ENCODE measurements at places on chromosomes 11 and 22.
A peak's percentile ranks its signal among the peaks of the same experiment; 100 is the strongest.

DNA sequence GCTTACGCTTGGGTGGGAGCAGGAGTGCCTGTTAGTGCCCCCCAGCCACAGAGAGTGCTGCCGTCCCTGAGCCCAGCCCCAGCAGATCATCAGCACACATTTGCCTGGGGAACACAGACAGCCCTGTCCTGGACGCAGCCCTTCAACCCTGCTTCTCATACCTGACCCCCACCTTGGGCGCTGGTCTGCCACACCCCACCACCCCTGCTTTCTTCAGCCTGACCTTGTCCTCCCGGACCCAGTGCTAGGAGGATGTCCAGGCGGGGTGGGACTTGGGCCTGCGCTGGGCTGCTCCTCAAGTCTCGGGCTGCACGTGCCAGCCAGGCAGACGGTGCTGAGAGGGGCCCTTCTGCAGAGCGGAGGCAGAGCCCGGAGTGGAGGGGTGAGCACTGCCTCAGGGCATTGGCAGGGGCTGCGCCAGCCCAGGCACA lies 119.2 kb downstream of the KCNQ1OT1 start:
- no peak for DNase-seq

GRCh38 chr11:8318536-8318935 lies 54.9 kb upstream of the LMO1 start:
- no peak for DNase-seq

GRCh38 chr11:17351172-17351509 lies 459 bp upstream of the NCR3LG1 start:
- no peak for DNase-seq

GRCh38 chr11:96238563-96239135 lies 104.3 kb downstream of the MAML2 start:
- DNase-seq = no peak

- no peak for DNase-seq
Observed at GRCh38 chr11:132037467-132037862, 667.0 kb downstream of the NTM start.

- peak; percentile 49 for DNase-seq
Observed at GRCh38 chr11:34160049-34160721, 54.8 kb downstream of the NAT10 start.

- no peak for DNase-seq
Observed at GRCh38 chr11:113593698-113594308, 112.3 kb downstream of the TMPRSS5 start.

- peak; percentile 72 for DNase-seq
Observed at GRCh38 chr22:29702931-29703501, 16.8 kb upstream of the CABP7 start.

DNA sequence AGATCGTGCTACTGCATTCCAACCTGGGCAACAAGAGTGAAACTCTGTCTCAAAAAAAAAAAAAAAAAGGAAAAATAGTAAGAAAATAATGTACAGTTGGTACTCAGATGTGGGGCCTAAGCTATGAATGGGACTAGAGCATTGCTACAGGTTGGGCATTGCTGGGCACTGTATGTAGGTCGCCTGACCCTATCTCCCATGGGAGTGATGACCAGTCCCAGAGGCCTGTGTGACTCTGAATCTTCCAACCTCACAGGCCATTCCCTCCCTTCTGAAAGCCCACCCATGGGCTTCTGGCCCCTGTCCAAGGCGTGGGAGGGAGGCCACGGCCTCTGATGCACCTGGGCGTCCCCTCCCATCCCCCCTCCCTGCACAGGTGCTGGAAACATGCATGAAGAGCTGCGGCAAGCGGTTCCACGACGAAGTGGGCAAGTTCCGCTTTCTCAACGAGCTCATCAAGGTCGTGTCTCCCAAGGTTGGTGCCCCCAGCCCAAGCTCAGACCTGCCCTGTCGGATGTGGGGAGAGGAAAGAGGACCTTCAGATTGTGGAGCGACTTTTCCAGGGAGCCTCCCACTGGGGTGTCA lies 9.5 kb downstream of the GGA1 start:
- DNase-seq = no peak

GRCh38 chr11:59770319-59770718 lies 15.1 kb downstream of the STX3 start:
- DNase-seq = no peak

GRCh38 chr11:111059726-111060125 lies 185.8 kb upstream of the POU2AF2 start:
- no peak for DNase-seq

DNA sequence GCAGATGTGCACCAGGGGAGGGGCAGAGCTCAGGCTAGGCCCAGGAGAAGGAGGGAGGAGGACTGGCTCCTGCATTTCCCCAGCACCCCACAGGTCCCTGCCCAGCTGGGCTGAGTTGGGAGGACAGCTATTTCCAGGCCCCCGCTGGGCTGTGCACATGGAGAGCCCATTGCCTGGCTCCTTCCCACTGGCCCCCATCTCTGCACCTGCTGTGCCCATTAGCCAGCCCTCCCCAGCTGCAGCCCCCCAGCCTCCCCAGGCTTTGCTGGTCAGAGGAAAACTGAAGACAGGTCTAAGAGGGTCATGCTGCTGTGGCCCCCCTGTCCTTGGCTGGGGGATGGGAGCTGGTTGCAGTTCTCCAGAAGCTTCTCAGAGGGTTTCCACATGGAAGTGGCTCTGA lies 81.8 kb upstream of the SHANK2 start:
- DNase-seq = no peak

DNA sequence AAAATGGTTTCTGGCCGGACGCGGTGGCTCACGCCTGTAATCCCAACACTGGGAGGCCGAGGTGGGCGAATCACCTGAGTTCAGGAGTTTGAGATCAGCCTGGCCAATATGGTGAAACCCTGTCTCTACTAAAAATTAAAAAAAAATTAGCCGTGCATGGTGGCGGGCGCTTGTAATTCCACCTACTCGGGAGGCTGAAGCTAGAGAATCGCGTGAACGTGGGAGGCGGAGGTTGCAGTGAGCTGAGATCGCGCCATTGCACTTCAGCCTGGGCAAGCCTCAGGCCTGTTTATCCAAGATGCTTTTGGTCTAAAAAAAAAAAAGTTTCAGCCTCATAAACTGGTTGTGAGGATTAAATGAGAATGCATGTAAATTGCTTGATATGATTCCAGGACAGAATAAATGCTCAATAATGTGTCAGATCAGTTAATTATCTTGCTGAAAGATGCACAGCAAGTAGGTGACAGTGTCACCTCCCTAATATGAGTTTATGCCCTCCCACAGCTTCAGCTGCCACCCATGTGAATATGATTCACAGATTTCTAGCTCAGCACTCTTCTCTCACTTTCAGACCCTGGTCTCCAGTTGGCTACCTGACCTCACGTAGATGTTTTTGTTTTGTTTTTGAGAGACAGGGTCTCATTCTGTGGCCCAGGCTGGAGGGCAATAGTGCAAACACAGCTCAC lies 1.1 kb upstream of the ALG8 start:
- no peak for DNase-seq

DNA sequence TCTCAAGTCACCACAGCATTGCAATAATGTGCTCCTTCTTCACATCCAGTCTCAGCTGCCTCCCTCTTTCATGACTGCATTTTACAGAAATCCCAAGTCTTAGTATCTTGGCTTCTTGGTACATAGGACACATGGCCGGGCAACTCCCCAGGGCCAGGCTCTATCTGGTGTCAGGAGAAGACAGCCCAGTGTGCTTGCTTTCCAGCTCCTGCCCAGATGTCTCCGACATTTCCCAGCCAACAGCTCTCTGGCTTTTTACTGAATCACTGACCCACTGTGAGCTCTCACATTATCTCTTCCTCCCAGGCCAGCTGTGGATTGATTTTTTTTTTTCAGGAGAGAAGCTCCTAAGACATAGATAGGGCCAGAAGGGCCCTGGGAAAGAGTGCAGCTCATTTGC lies 346.0 kb upstream of the C11orf87 start:
- no peak for DNase-seq

DNA sequence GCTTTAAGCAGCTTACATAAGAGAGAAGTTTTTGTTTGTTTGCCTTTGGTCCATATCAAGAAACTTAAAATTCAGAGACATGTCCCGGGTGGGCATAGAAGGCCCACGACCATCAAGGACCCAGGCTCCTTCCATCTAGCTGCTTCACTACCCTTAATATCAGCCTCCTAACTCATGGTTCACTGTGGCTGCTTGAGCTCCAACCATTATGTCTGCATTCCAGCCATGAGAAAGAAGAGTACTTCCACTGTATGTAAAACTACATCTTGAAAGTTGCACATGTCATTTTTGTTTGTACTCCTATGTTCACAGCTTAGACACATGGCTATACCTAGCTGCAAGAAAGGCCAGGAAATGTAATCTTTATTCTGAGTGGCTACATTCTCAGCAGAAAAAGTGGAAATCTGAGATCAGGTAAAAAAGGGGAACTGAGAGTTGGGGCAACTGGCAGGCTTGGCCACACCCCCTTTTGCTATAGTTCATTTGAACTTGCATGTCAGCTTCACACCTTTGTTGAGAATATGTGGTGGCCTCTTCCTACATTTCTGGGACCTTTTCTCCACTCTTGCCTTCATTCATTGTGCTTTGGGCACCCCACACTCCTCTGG lies 81.3 kb upstream of the TP53I11 start:
- no peak for DNase-seq

DNA sequence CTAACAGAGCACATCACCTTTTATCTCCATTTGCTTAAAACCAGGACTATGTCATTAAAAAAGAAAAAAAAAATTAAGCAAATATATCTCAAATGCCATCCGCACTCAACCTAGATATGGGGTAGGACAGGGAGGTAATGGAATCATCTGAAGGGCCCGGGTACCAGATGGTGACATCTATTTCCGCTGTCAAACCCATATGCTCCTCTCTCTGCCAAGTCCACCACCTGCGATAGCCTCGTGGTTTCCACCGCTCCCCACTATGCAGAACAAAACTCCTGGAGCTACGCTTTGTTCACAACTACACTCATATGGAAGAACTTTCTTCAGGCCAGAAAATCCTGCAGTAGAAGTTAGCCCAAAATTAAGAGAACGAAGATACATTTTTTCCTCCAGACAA lies 31.4 kb downstream of the FEZ1 start:
- DNase-seq = peak; percentile 26

DNA sequence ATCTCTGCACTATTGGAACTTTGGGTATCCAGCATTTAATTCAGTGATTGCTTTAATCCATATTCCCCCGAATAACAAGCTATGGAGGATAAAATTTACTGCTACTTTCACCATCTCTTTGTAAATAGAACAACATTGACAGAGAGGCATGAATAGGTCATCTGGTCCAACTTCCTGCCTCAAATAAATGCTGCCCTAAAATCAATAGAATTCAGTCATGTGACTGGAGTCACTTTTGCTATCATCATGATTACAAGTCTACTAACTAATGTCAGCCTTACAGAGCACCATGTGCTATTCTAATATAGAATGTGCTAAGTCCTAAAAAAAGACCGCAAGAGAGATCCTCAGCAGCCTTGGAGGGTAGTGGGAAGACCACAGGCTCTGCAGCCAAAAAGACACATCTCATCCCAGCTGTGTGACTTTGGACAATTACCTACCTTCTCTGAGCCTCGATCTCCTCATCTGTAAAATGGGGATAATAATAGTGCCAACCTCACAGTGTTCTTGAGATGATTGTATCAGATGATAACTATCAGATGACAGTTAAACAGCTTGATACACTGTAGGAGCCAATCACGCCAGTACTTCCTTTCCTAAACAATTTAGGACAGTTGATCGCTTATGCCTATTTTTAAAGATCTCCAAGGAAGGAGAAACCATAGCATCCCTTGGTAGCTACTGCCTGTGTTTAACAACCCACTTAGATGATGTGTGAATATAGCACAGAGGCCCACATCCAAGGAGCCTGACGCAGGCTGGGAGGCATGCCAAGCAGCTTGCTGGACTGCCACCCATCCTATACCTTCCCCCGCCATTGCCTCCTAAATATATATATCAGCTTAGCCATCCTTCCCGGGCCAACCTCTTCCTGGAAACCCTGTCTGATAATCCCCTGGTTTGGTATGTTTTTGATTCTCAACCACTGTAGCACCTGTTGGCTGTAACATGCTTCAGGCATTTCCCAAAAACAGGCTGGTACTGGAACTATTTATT lies 77.3 kb upstream of the PHF21A start:
- no peak for DNase-seq

- DNase-seq = no peak
Observed at GRCh38 chr11:63553759-63554158, 9.4 kb downstream of the PLAAT2 start.

GRCh38 chr11:92384358-92384757 lies 159.7 kb downstream of the FAT3 start:
- DNase-seq = no peak

- no peak for DNase-seq
Observed at GRCh38 chr11:41609511-41609910, 150.1 kb upstream of the LRRC4C start.

DNA sequence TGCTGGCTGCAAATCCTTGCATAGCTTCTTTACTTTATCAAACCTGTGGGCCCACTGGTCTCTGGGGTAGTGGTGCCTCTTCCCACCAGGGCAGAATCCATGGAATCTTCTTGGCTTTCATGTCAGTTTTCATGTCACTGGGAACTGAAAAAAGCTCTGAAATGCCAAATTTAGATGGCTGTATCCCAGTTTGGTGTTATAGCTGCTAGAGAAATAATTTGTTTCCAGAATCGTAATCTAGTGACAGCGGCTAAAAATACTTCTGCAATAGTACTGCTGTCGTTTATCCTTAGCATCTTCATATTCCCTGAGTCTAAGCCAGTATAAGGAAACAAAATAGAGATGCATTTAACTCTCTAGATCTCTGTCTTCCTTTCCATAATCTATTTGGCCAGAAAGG lies 983.4 kb upstream of the FAT3 start:
- DNase-seq = no peak

GRCh38 chr11:101508370-101508769 lies 75.4 kb downstream of the TRPC6 start:
- no peak for DNase-seq

GRCh38 chr11:1459764-1460395 lies 26.7 kb downstream of the MOB2 start:
- DNase-seq = no peak

GRCh38 chr22:31287818-31288495 lies 4.3 kb downstream of the PIK3IP1 start:
- no peak for DNase-seq

DNA sequence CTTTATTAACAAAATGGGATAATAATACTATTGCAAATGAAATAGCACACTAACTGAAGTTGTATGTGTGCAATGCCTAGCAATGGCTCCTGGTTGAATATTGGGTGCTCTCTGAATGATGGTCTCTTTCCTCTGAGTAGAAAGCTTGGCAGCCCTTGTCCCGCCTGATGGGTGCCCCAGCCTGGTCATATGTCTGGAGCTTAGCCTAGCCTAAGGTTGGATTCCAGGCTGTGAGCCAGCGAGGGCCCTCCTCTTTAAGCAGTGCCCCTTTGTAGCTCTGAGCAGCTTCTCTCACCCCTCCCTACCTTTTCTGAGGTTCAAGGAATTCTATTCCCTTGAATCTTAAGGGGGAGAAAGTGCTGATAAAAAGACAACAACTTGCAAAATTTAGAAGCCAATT lies 499.9 kb downstream of the NTM start:
- DNase-seq = no peak

Data from spinal cord (tissue), 10 donors.